ENCODE measurements at places on chromosomes 1 and 21. TPM values are rescaled to one million over a fixed set of nuclear protein-coding genes. Genes with fewer than 3 reads are reported as not detected.

The DDR2 gene
- total RNA-seq, result 182 TPM

DNA sequence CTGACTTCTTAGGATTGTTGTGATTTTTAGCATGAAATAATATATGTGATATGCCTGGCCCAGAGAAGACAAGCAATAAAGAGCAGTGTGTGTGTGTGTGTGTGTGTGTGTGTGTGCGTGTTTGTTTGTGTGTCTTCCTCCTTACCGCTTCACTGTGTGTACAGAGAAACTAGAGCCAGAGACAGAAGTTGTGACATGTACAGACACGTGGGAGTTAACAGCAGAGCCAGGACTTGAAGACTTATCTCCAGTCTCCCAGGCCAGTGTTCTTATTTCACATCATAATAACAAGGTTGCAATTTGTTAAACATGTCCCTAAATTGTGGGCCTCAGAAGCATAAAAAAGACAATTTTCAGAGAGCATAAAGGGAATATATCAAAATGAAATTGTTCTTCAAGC, 192.0 kb upstream of the JUN start:
- DNase-seq, result no peak

GRCh38 chr1:3477241-3477995, 23.0 kb downstream of the ARHGEF16 start:
- no peak for DNase-seq

GRCh38 chr1:61724506-61724812, 482 bp downstream of the TM2D1 start:
- no peak for DNase-seq

- no peak for DNase-seq
Measured at GRCh38 chr1:230348386-230349019, 77.6 kb downstream of the PGBD5 start.
